ENCODE measurements at places on chromosomes 5 and 9.

GRCh38 chr9:21872696-21873095, 70.3 kb downstream of the MTAP start:
- no peak for DNase-seq

DNA sequence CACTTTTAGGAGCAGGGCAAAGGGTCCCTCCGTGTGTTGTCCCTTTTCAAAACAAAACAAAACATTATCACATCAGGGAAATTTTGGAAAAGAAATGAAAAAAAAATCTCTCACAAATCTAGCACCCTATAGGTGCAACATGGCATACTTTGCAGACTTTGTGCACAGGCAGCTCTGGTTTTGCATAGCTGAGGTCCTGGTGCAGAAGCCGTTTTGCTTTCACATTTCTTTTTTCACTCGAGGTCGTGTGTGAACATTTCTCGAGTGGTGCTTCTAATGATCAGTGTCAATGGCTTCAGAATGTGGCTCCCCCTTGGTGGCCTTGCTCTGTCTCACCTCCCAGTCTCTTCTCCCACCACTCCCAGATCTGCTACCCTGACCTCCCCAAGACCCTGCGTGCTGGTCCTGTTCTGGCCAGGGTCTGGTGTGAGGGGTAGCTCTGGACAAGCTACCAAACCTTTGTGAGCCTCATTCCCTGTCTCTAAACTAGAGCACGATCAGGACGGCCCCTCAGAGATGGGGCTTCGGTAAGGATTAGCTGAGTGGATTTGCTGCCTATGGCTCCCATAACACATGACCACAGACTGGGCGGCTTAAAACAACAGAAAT, 258.0 kb downstream of the NSG2 start:
- DNase-seq, result no peak

GRCh38 chr5:65696892-65697291, 25.0 kb downstream of the SGTB start:
- DNase-seq, result no peak

DNA sequence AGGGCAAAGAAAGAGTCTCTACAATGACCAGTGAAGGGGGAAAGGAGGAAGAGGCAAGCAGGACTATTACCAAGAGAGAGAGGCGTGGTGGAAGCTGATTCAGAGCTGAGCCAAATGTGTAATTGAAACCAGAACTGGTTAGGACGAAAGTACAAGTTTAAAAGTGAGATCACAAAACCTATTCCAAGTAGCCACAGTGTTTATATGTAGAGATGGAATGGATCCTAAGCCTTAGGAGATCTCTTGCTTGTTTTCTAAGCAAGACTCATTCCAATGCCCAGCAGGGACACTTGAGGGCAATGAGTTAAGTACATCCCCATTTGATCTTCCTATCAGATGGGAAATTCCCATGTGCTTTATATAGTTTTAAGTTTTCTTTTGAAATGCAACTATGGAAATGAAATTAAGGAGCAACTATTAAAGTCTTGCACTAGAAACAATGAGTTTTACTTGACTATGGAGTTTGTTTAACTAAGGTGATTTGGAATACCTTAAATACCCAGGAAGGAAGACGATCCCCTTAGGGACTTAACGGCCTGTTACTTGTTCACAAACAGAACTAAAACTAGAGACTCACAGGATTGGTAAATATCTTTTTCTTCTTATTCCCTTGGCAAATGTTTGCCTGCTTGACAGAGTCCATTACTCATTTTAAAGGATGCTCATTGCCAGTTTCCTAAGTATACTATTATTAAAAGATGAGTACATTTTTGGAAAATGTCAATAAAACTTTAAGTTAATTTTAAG, 51.1 kb upstream of the SNX2 start:
- DNase-seq, result peak; percentile 62

- no peak for DNase-seq
Observed at GRCh38 chr5:176355400-176356178, 6.0 kb downstream of the KIAA1191 start.

- DNase-seq, result peak; percentile 84
Observed at GRCh38 chr9:136665111-136665703, 2.5 kb downstream of the EGFL7 start.

- no peak for DNase-seq
Observed at GRCh38 chr9:36161187-36161586, 8.0 kb upstream of the CCIN start.

DNA sequence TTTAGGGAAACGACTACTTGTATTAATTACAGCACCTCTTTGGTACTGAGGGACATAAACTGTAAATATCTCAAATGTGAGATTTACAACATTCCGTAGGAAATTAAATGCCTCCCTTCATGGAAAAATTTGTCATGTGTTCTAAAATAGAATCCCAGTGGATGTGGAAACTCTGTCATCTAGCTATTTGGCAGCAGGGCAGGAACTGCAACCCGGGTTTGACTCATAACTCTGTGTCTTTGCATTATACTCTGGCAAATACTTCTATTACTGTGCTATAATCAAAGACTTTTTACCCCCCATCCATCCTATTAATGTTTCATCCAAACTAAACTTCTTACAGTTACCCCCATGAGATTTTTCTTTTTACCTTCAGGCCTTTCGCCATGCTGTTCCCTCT, 6.6 kb downstream of the PLPPR1 start:
- no peak for DNase-seq

GRCh38 chr5:142958944-142959682, 188.9 kb downstream of the ARHGAP26 start:
- DNase-seq, result no peak

DNA sequence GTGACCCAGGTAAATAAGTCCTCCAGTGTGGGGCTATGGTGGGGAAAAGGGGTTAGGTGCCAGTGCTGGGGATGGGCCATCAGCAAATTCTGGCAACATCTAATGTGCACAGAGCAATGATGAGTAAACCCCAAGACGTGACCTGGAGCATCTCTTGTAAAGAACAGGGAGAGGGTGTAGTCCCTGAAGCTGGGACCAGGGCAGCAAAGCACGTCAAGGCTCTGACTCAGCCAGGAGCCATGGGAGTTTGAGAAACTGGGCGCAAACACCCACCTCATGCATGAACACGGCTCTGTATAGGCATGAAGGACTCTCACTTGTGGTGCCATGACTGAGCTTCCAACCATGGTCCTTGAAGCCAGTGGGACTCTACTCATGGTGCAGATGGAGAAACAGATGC, 51.8 kb downstream of the DUSP1 start:
- no peak for DNase-seq

GRCh38 chr5:112239996-112240395, 179.1 kb downstream of the EPB41L4A start:
- DNase-seq, result no peak

GRCh38 chr5:65364907-65365306, 116.8 kb downstream of the ADAMTS6 start:
- no peak for DNase-seq

- DNase-seq, result no peak
Observed at GRCh38 chr5:142544946-142545649, 140.8 kb downstream of the FGF1 start.

Data from GM20000 (cell line).